Progenitor cell of endocrine pancreas (in vitro differentiated cells): ENCODE measurements at places on chromosomes 1 and 21. TPM values are rescaled to one million over a fixed set of nuclear protein-coding genes. Genes with fewer than 3 reads are reported as not detected.

GRCh38 chr1:210259561-210259960 is 27.0 kb downstream of the SERTAD4 start:
- H3K36me3 ChIP-seq: no peaks in the 10 kb centered on the region
- H3K4me3 ChIP-seq: no peak overlapping the region
- peaks cover 30% of the 10 kb centered on the region for H3K27me3 ChIP-seq
- DNase-seq: no peak
- no peak overlapping the region for H3K27ac ChIP-seq
- no peaks in the 10 kb centered on the region for H3K4me1 ChIP-seq

GRCh38 chr1:202923533-202923932 is 3.5 kb downstream of the KLHL12 start:
- H3K27me3 ChIP-seq: no peaks in the 10 kb centered on the region
- DNase-seq: no peak
- H3K4me1 ChIP-seq: peaks cover 4% of the 10 kb centered on the region
- peaks cover 5% of the 10 kb centered on the region for H3K36me3 ChIP-seq
- no peak overlapping the region for H3K4me3 ChIP-seq

GRCh38 chr1:14804626-14805025 is 206.1 kb downstream of the KAZN start:
- H3K27me3 ChIP-seq: no peaks in the 10 kb centered on the region
- H3K36me3 ChIP-seq: peaks cover 12% of the 10 kb centered on the region
- no peak for DNase-seq
- H3K4me1 ChIP-seq: no peaks in the 10 kb centered on the region
- no peak overlapping the region for H3K27ac ChIP-seq
- no peak overlapping the region for H3K4me3 ChIP-seq

- H3K36me3 ChIP-seq: no peaks in the 10 kb centered on the region
- no peak for DNase-seq
- no peaks in the 10 kb centered on the region for H3K27me3 ChIP-seq
- H3K4me3 ChIP-seq: no peak overlapping the region
Observed at GRCh38 chr1:100127226-100127625, 5.5 kb downstream of the SASS6 start.

GRCh38 chr21:27362249-27362648 is 395.4 kb upstream of the ADAMTS5 start:
- peaks cover 3% of the 10 kb centered on the region for H3K4me1 ChIP-seq
- DNase-seq: no peak
- no peaks in the 10 kb centered on the region for H3K36me3 ChIP-seq
- no peaks in the 10 kb centered on the region for H3K27me3 ChIP-seq

DNA sequence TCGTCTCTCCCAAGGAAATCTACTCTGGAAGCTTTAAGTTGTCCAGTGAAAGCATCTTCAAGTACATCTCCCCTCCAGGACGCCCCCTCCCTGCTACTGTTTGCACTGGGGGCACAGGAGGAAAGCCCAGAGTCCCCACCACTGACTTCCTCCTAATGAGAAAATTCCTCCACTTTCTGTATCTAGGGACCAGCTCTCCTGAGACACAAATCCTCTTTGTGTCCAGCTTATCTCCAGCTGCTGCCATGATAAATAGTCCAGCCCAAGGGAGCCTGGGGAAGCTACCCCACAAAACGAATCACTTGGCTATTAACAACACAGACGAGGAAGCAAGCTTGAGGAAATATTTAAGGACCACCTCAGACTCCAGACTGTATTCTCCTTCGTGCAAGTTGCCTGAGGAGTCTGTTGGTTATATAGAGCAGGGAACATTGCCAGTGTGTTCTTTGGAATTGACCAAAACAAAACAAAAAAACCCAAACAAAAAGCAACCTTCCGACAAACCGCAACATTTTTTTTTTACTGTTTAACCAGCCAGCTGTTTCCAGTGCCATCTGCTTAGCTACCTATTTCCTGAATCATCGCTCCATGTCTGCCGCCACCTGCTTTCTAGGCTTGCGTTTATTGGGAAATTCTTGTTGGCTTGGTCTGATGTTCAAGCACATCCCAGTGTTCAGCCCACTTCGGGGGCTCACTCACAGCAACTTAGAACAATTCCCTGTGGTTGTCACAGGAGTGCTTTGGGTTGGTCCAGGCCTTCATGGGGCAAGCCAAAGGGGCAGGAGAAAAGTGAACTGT is 7.7 kb downstream of the C1orf226 start:
- peaks cover 4% of the 10 kb centered on the region for H3K27me3 ChIP-seq
- H3K4me3 ChIP-seq: no peak overlapping the region
- no peaks in the 10 kb centered on the region for H3K36me3 ChIP-seq
- peaks cover 20% of the 10 kb centered on the region for H3K4me1 ChIP-seq

GRCh38 chr1:248810727-248811513 is 14.8 kb downstream of the SH3BP5L start:
- peak overlapping the region; percentile 77 for H3K27ac ChIP-seq
- H3K36me3 ChIP-seq: peaks cover 19% of the 10 kb centered on the region
- no peaks in the 10 kb centered on the region for H3K27me3 ChIP-seq

GRCh38 chr1:100009458-100009857 is 39.7 kb downstream of the SLC35A3 start:
- no peak overlapping the region for H3K27ac ChIP-seq
- H3K4me3 ChIP-seq: no peak overlapping the region
- H3K36me3 ChIP-seq: no peaks in the 10 kb centered on the region
- no peaks in the 10 kb centered on the region for H3K27me3 ChIP-seq

DNA sequence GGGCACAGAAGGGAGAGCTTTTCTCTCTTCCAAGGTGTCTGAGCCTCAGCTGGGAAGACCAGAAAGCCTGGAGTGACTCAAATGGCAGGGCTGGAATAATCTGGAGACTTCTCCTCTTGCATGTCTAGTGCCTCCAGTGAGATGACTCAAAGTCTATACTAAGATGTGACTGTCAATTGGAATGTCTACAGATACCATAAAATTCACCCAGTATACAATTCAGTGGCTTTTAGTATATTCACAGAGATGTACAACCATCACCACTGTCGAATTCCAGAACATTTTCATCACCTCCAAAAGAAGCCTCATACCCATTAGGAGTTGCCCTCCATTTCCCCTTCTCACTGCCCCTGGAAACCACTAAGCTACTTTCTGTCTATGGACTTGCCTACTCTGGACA is 47.9 kb upstream of the CNN3 start:
- H3K36me3 ChIP-seq: peaks cover 3% of the 10 kb centered on the region
- no peaks in the 10 kb centered on the region for H3K27me3 ChIP-seq
- peaks cover 13% of the 10 kb centered on the region for H3K4me1 ChIP-seq

GRCh38 chr1:239811211-239811885 is 280.3 kb upstream of the FMN2 start:
- no peaks in the 10 kb centered on the region for H3K36me3 ChIP-seq
- H3K27me3 ChIP-seq: peaks cover 18% of the 10 kb centered on the region
- no peak overlapping the region for H3K27ac ChIP-seq

DNA sequence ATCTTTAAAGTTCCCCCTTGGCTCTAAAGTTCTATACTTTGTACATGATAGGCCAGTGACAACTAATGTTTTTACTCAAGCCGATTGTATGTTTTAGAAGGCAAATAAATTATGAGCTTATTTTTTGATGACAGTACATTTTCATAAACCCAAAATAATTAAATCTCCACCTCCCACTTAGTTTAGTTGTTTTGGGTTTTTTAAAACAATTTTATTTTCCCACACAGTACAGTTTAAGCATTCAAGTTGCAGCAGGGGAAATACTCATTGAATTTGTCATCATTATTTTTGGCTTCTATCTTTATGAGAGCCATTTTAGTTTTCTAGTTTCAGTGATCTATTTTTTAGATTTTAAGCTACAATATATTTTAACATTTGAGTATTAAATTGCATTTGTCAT is 93.6 kb downstream of the OLFML2B start:
- H3K27me3 ChIP-seq: no peaks in the 10 kb centered on the region
- no peak overlapping the region for H3K4me3 ChIP-seq
- H3K27ac ChIP-seq: no peak overlapping the region
- peaks cover 1% of the 10 kb centered on the region for H3K36me3 ChIP-seq
- no peak for DNase-seq
- H3K4me1 ChIP-seq: no peaks in the 10 kb centered on the region

DNA sequence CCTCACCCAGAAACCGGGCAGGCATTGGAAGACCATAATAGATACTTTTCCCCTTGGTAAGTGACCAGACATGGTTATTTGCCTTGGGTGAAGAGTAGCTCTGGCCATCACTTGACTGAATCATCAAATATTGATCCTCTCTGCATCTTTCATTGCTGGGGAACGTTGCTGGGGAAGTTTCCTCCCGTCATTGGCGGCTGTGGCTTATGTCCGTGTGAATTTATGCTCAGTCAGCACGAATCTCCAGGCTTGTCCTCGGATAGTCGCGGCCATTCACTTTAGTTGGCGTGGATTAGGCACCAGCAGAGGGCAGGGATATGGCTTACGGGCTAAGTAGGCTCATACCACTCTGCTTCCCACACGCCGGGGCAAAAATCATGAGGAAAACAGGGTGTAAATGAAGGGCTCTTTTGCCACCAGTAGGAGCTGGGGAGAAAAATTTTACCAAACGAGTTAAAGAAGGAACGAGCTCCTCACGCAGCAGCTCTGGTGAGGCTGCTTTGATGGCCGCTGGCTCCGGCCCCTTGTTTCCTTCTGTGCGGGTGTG is 473.4 kb downstream of the CAMTA1 start:
- H3K27me3 ChIP-seq: peaks cover 22% of the 10 kb centered on the region
- no peak overlapping the region for H3K27ac ChIP-seq
- no peak for DNase-seq

DNA sequence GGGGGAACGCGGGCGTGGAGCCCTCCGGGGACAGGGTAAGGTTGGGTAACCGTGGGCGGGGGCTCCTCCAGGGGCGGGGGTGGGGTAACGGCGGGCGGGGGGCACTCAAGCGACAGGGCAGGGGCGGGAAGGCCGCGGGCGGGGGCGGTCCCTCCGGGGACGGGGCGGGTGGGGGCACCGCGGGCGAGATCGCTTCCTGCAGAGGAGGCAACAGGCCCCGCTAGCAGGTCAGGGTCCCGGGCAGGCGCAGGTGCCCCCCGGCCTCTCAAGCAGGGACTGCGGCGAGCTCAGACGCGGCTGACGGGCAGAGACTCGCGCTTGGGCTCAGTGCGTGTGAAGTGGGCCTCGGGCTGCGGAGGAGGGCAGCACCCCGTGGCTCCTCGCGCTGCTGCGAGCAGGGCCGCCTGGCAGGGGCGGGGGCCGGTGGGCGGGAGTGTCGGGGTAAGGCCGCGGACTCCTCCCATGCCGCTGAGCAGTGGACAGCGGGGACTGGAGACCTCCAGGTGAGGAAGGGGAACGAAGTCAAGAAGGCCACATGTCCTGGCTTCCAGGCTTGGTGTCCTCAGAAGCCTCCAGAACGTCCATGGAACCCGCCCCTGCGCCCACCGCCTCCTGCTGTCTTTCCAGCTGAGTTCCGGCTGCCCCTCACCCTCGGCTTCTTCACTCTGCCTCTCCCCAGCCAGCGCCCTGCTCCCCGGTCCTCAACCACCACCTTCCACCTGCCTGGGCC is 627 bp upstream of the GNB1 start:
- H3K4me1 ChIP-seq: peaks cover 31% of the 10 kb centered on the region
- peak overlapping the region; percentile 77 for H3K27ac ChIP-seq
- peaks cover 2% of the 10 kb centered on the region for H3K36me3 ChIP-seq
- peak; percentile 49 for DNase-seq
- peak overlapping the region; percentile 79 for H3K4me3 ChIP-seq

DNA sequence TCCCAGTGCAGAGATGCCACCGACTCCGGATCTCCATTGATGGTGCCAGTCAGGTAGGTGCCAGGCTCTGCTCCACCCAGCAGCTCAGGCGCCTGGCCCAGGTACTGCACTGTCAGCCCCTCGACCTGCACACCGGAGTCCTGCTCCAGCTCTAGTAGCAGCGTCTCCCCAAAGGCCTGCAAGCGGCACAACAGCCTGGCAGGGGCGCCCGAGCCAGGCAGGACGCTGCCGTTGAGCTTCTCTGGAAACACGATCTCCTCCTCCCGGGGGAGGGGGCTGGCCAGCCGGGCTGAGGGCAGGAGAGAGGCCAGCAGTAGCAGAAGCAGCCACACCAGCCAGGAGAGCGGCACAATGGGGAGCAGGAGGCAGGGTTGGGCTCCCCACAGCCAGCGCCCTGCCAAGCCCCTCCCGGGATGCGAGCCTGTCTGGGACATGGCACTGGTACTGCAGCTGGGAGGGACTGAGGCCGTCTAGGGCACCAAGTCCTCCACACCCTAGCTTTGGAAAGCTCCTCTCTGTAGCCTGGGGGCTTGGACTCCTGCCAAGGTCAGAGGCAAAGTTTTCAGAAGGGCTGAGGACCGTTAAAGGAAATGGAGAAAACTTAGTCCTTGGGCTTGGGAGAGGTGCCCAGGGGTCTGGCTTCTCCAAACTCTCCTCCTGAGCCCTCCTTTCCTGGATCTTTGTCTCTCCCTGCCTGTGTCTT is 509 bp downstream of the ADAMTS4 start:
- H3K36me3 ChIP-seq: no peaks in the 10 kb centered on the region
- no peak overlapping the region for H3K4me3 ChIP-seq
- H3K27me3 ChIP-seq: peaks cover 3% of the 10 kb centered on the region
- peaks cover 13% of the 10 kb centered on the region for H3K4me1 ChIP-seq
- peak overlapping the region; percentile 47 for H3K27ac ChIP-seq

DNA sequence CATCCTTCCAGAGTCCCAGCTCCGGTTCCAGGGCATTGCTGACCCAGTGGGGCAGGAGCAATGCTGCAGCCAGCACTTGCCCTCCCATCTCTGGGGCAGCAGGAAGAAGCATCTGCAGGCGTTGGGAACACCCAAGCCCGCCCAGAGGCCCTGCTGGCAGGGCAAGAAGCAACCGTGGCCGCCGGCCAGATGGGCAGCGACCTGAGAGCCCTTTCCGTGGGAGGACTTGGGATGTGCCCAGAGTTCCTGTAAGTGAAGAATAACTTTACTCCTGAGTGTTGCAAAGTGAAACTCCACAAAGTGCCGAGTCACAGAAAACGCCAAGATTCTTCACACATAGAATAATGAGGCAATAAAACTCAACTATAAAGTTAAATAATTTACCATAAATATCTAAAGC is 46.0 kb downstream of the GRIK3 start:
- H3K27ac ChIP-seq: no peak overlapping the region
- H3K4me1 ChIP-seq: peaks cover 3% of the 10 kb centered on the region
- no peak overlapping the region for H3K4me3 ChIP-seq
- H3K27me3 ChIP-seq: peaks cover 27% of the 10 kb centered on the region

GRCh38 chr1:32219022-32219421 is 3.1 kb downstream of the TMEM234 start:
- H3K36me3 ChIP-seq: peaks cover 4% of the 10 kb centered on the region
- DNase-seq: no peak
- H3K27ac ChIP-seq: no peak overlapping the region

GRCh38 chr1:170803711-170804110 is 131.6 kb upstream of the MROH9 start:
- H3K4me3 ChIP-seq: no peak overlapping the region
- no peaks in the 10 kb centered on the region for H3K27me3 ChIP-seq
- no peak overlapping the region for H3K27ac ChIP-seq
- H3K4me1 ChIP-seq: peaks cover 1% of the 10 kb centered on the region

Gene DIRAS3
- 5.9 and 7.4 TPM in 2 replicates for total RNA-seq

Gene KCNT2
- total RNA-seq: 25.3 and 26.1 TPM in 2 replicates

Gene PHC2
- total RNA-seq: 135 and 138 TPM in 2 replicates

Gene CFAP107
- total RNA-seq: 1.2 and 2.8 TPM in 2 replicates

Gene TDRD10
- total RNA-seq: not detected in 2 replicates

Gene FCRL6
- total RNA-seq: not detected in 2 replicates

Gene ALX3
- total RNA-seq: 2.8 and 3.7 TPM in 2 replicates

Gene GIPC2
- total RNA-seq: 3.0 and 4.2 TPM in 2 replicates

Gene RHEX
- not detected in 2 replicates for total RNA-seq
